ENCODE measurements at places on chromosomes 2 and 18.

- no peak for DNase-seq
Measured at GRCh38 chr18:64401268-64402060, 252.6 kb upstream of the LINC00305 start.

DNA sequence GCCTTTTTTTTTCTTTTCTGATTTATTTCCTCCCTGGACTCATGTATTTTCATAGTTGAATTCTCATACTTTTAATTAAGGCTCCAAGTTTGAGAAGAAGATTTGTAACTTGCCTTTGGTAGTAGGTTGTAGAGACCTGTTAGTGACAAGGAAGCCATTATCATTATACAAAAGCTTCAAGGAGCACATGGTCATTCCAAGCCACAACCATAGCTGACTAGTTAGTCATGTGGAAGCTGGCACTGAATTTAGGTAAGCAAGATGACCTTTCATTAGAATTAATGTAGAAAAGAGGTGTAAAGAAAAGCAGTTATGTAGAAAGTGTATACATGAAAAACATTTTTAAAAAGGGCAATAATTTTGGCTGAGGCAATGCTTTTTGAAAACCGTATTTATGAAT lies 89.7 kb downstream of the LRP1B start:
- DNase-seq: no peak

GRCh38 chr2:861655-862354 lies 88.8 kb upstream of the SNTG2 start:
- no peak for DNase-seq

GRCh38 chr2:113202305-113203216 lies 28.8 kb downstream of the PSD4 start:
- no peak for DNase-seq
